ENCODE measurements at places on chromosomes 3 and 15.

- no peak for DNase-seq
Observed at GRCh38 chr15:67935244-67935643, 95.4 kb upstream of the RNU6-1 start.

GRCh38 chr3:9780458-9780812, 10.7 kb upstream of the CAMK1 start:
- no peak for DNase-seq

DNA sequence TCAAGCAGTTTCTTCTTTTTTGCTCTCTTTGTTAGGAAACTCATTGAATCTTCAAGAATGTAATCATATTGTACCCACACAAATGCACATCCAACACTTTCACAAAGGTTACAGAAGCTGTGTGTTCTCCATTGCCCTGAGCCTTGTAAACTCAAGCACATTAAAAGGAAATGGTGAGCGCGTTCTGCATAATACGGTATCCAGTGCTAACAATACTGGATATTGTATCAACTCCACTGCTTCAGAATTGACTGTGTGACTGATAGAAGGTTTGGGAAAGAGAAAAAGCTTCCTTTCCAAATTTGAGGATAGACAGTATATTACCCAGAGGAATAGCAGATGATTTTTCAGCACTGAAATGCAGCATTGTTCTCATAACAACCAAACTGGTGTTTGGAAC, 268.9 kb upstream of the RBMS3 start:
- DNase-seq: peak; percentile 50

DNA sequence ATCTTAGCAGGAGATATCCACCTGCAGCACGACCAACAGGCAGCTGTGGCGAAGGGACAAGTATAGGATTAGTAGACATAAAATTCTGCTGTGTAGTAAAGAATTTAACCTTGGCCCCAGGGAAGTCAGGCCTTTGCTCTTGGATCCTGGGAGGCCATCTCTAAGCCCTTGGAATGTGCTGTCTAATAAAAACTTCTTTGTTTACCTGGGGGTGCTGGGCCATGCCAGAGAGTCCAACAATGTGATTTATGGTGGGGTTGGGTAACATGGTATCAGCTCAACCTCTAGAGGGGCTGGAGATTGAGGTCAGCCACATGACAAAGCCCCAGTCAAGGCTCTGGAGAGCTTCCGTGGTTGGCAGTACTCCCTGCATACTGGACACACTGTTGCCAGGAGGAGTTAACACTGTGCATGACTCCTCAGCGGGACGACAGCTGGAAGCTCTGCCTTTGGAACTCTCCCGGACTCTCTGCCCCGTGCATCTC, 52.4 kb downstream of the HEG1 start:
- DNase-seq: peak; percentile 63

DNA sequence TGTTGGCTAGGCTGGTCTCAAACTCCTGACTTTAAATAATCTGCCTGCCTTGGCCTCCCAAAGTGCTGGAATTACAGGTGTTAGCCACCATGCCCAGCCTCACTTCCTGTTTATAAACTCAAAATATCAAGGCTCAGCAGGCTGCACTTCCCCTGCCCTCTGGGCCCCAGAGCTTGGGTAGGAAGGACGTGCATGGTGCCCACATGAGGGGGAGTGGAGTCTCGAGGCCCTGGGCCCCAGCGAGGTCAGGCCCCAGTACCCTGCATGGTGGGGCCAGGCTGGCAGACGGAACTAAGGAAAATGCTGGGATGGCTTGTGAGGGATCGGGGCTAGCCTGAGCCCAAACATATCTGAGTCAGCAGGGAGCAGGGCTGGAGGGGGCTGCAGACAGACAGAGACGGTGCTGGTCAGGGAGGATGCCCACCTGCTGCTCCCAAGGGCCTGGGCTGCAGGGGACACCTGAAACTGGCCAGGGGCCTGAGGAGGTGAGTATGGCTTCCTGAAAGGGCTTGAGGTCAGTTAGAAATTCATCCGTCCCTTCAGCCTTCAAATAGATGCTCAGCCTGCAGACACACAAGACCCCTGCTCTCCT, 5.1 kb downstream of the SPTBN5 start:
- DNase-seq: no peak

DNA sequence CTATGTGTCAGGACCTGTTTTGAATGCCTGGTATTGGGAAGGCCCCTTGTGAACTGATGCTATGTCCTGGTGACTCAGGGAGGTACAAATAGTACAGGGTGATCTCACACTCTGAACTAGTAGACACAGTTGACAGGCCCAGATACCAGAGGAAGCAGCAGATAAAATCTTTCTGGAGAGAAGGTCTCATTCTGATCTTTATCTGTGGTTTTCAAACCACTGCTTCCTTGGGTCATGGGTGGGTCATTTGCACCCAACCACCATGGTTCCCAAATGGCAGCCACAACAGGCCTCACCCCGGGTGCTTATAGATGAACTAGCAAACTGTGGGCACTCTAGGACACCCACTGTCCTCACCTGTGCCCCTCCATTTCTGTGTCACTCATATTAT, 43.4 kb downstream of the PXYLP1 start:
- DNase-seq: no peak

GRCh38 chr3:135013206-135013605, 218.1 kb downstream of the EPHB1 start:
- no peak for DNase-seq

GRCh38 chr3:195238586-195239118, 32.3 kb downstream of the XXYLT1 start:
- no peak for DNase-seq

Data from COLO829 (cell line).